Sigmoid colon (tissue), 7 donors: ENCODE measurements at places on chromosomes 5 and 9. TPM values are rescaled to one million over a fixed set of nuclear protein-coding genes. Genes with fewer than 3 reads are reported as not detected.

BTNL3 gene
- polyA plus RNA-seq, result 18.3 TPM

GRCh38 chr5:94968507-94969095, 316.3 kb downstream of the MCTP1 start:
- H3K4me3 ChIP-seq, result no peak overlapping the region
- no peak overlapping the region for H3K27ac ChIP-seq
- H3K27me3 ChIP-seq, result no peaks in the 10 kb centered on the region
- H3K4me1 ChIP-seq, result no peaks in the 10 kb centered on the region
- no peak for DNase-seq
- H3K36me3 ChIP-seq, result no peaks in the 10 kb centered on the region

DNA sequence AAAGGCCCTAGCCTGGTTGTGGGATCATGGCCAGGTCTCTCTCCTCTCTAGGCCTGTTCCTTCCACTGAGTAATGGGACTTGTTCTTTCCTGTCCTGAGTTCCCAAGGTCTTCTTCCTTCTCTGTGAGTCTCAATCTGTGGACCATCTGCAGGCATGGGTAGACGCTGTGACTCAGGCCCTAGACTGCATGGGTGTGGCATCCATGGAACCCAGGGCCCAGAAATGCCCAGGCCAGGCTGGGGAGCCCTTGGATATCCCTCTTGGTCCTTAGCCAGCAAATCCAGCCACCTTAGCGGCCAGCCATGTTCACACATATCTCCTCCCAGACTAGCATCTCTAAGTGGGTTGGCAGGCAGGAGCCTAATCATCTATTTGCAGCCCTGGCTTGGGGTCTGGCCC, 2.3 kb upstream of the ACSL6 start:
- H3K36me3 ChIP-seq, result no peaks in the 10 kb centered on the region
- H3K4me3 ChIP-seq, result no peak overlapping the region
- H3K27me3 ChIP-seq, result peaks cover 3% of the 10 kb centered on the region
- peaks cover 13% of the 10 kb centered on the region for H3K4me1 ChIP-seq
- no peak overlapping the region for H3K27ac ChIP-seq

DNA sequence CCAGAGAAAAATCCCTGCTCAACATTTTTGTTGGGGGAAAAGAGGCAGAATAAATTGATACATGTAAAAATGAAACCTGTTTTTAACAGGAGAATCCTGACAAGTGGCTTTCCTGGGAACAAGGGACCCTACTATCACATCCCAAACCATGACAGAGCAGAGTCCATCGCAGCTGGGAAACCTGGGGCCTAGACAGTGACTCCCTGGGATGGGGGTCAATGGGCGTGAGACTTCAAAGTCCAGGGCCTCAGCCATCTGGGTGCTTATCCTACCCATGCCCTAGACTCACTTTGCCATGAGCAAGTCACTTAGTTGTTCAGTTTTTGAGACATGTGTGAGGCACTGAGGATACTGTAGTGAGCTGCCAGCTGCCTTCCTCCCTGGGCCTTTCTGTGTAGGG, 5.7 kb downstream of the TCOF1 start:
- H3K36me3 ChIP-seq, result peaks cover 30% of the 10 kb centered on the region
- H3K27ac ChIP-seq, result no peak overlapping the region
- no peaks in the 10 kb centered on the region for H3K4me1 ChIP-seq
- H3K4me3 ChIP-seq, result no peak overlapping the region
- no peak for DNase-seq

DNA sequence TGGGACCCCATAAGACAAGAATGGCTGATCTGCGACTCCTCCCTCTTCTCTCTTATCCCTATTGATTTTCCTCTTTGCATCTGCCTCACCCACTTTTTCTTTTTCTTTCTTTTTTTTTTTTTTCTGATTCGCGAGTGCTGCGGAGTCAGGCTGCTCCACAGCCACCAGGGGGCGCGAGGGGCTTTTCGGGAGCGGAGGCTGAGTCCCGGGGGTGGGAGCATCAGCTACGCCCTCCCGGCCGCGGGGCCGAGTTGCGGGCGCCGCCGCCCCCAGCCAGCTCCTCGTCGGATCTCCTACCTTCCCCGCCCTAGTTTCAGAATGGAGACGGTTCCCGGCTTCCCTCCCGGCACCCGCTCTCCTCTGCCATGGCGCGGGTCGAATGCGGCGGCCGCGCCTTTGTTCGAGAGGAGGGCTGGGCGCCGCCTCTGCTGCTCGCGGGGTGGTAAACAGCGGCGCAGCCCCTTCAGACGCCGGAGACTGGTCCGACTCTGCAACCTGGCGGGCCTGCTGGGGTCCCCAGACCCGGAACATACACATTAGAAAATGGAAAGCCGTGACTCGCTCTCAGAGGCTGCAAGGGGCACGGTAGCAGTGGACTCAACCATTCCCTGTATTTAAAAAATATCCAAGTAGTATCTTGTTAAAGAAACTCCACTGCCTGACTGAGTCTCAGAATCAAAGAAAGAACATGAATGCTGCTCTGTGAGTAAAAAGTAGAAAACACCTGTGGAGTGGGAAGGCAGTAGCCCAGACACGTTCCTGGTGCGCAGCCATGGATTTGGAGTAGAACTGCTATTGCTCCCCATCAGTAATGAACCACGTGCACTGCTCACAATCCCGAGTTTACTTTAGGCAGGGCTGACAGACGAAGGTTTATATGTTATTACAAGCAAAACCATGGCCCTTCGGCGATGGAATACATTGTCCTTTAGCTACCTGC, 55.7 kb downstream of the DPYSL3 start:
- no peaks in the 10 kb centered on the region for H3K27me3 ChIP-seq
- H3K4me3 ChIP-seq, result peak overlapping the region; percentile 90
- H3K27ac ChIP-seq, result peak overlapping the region; percentile 98
- no peaks in the 10 kb centered on the region for H3K36me3 ChIP-seq
- peaks cover 49% of the 10 kb centered on the region for H3K4me1 ChIP-seq

HTR4 gene
- 4.2 TPM for polyA plus RNA-seq

- H3K4me3 ChIP-seq, result no peak overlapping the region
- no peaks in the 10 kb centered on the region for H3K4me1 ChIP-seq
- no peaks in the 10 kb centered on the region for H3K36me3 ChIP-seq
- H3K27ac ChIP-seq, result no peak overlapping the region
These were observed 274.4 kb downstream of the KCNN2 start for GRCh38 chr5:114636271-114636670.

- H3K4me3 ChIP-seq, result no peak overlapping the region
- H3K4me1 ChIP-seq, result no peaks in the 10 kb centered on the region
- no peak for DNase-seq
- no peaks in the 10 kb centered on the region for H3K36me3 ChIP-seq
- no peak overlapping the region for H3K27ac ChIP-seq
These were observed 180.1 kb upstream of the ELL2 start for GRCh38 chr5:96141749-96142148.

GRCh38 chr9:91291866-91292265, 69.9 kb downstream of the AUH start:
- H3K27me3 ChIP-seq, result no peaks in the 10 kb centered on the region
- H3K4me1 ChIP-seq, result no peaks in the 10 kb centered on the region
- no peak overlapping the region for H3K4me3 ChIP-seq

TRIM7 gene
- polyA plus RNA-seq, result 0.60 TPM

IFNE gene
- not detected for polyA plus RNA-seq

ZDHHC11 gene
- 4.9 TPM for polyA plus RNA-seq

- no peak overlapping the region for H3K27ac ChIP-seq
- no peak overlapping the region for H3K4me3 ChIP-seq
- DNase-seq, result no peak
- no peaks in the 10 kb centered on the region for H3K4me1 ChIP-seq
These were observed 24.1 kb downstream of the FABP6 start for GRCh38 chr5:160253441-160253840.

SPATA9 gene
- polyA plus RNA-seq, result not detected

DNA sequence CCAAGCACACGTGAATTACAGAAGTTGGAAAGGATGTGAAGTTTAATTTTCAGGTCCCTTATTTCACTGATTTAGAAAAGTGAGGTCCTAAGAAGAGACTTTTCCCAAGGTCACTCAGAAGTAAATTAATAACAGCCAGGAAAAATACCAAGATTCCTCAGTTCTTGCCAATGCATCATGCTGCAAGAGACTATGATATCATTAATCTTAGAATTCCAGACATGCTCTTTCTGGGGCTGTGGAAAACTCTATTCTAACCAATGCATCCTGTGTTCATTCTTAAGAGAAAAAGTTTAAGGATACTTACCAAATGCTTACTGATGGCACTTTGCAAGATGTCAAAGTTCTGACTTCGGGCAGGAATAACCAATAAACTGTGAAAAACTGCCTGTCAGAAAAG, 42.8 kb downstream of the TEX10 start:
- DNase-seq, result no peak
- no peaks in the 10 kb centered on the region for H3K4me1 ChIP-seq
- H3K36me3 ChIP-seq, result no peaks in the 10 kb centered on the region
- no peaks in the 10 kb centered on the region for H3K27me3 ChIP-seq
- H3K27ac ChIP-seq, result no peak overlapping the region

GRM6 gene
- not detected for polyA plus RNA-seq

GRCh38 chr9:106639873-106640568, 222.9 kb upstream of the ZNF462 start:
- no peak for DNase-seq
- H3K4me1 ChIP-seq, result peaks cover 3% of the 10 kb centered on the region
- H3K27me3 ChIP-seq, result no peaks in the 10 kb centered on the region
- no peak overlapping the region for H3K4me3 ChIP-seq
- no peak overlapping the region for H3K27ac ChIP-seq
- no peaks in the 10 kb centered on the region for H3K36me3 ChIP-seq

DNA sequence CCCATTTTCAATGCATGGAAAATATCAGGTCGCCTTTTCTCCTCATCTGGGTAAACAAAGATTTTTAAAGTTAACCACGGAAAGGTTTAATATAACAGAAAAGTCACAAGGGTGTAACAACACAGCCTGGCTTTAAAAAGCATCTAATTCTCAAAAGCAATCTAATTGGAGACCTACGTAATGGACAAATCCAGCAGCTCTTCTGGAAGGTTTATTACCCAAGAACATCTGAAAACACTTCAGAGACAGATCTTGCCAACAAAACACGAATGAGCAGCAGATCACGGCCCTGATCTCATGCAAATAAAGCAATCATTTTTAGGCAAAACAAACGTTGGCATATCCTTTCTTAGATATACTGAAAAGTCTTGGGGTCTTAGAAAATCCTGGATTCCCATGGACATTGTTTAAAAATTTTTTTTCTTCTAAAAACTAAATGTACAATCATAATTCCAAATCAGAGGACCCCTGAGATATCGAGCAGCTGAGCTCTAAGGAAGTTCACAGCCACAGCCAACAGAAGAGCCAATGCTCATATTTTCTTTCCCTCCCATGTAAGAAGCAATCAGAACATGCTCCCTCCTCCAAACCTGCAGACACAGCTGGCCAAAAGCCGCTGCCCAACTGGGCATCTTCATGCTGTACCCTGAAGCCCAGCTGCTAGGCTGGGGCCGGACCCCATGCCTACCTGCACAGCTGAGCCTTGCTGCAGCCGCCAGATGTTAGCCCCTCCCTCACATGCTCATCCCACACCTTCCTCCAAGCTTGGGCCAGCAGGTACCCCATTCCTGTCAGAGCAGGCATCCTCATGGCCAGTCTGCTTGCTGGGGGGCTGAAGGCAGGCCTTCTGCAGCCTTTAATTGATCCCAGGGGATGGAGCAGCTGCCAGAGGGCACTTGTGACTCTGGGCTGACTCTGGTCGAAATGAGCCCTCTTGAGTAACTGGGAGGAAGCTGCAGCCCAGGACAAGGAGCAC, 11.2 kb downstream of the ANKS6 start:
- H3K27ac ChIP-seq, result no peak overlapping the region
- no peak for DNase-seq

PITX1 gene
- 6.3 TPM for polyA plus RNA-seq

DNA sequence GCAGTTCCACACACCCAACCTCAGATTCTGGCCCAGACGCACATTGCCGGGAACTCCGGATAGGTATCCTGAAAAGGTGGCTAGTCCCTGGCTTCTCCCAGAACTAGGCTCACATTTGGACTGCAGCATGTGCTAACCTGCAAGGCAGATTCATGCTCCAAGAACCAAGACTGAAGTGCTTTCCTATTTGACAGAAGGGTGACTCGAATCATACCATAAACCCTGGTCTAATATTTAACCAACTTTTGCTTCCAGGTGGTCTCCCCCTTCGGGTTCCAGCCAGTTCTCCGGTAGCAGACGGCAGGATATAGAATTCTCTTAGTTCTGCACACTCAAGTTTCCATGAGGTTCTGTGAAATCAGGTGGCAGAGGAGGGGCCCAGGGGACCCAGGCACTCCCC, 7.6 kb downstream of the PTGES start:
- DNase-seq, result no peak
- no peak overlapping the region for H3K4me3 ChIP-seq
- H3K4me1 ChIP-seq, result no peaks in the 10 kb centered on the region
- no peaks in the 10 kb centered on the region for H3K36me3 ChIP-seq

TMEM161B gene
- 5.5 TPM for polyA plus RNA-seq

DNA sequence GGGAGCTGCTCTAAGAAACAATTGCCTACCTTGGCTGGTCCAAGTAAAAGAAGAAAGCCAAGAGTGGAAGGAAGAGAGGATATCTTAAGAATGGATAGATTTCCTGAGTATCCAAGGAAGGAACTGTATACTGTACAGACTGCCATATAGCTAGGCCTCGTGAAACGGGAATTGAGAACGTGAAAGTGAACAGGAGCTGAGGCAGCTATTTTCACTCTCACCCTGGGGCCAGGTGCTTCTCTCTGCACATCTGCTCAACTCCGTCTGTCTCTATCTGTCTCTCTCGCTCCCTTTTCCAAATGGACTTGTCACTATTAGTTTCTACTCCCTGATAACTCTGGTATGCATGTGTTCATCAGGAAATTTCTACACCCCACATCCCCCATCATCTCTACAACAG, 35.9 kb upstream of the TESK1 start:
- no peaks in the 10 kb centered on the region for H3K36me3 ChIP-seq
- H3K27ac ChIP-seq, result no peak overlapping the region
- no peaks in the 10 kb centered on the region for H3K27me3 ChIP-seq
- H3K4me1 ChIP-seq, result peaks cover 4% of the 10 kb centered on the region

ZFAND5 gene
- 78.1 TPM for polyA plus RNA-seq

DNA sequence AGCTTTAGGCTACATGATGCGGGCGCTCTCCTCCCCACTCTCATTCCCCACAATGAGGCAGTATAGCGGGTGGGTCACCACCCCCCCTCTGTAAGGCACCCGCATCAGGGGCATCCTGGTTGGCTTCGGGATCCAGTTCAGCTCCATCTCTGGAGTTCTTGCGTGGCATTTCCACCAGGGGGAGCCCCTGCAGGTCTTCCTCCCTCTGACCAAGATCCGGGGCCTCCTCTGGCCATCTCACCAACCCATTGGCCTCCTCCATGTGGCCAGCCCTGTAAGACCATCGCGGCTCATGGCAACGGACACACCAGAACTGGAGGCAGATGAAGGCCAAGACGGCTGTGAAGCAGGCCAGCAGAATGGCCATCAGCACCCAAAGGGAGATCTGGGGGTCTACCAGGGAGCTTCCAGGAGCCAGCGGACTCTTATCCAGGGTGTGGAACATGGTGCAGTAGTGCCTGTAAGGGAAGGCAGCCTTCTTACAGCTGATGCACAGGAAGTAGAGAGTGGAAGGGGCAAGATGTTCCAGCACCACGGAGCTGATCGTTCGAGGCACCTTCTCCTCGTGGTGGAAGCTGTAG, 77.0 kb downstream of the CYFIP2 start:
- H3K27ac ChIP-seq, result no peak overlapping the region
- no peaks in the 10 kb centered on the region for H3K36me3 ChIP-seq
- H3K4me1 ChIP-seq, result no peaks in the 10 kb centered on the region

CLIC3 gene
- not detected for polyA plus RNA-seq

GRCh38 chr5:168390491-168390890, 95.8 kb upstream of the RARS1 start:
- no peaks in the 10 kb centered on the region for H3K36me3 ChIP-seq
- no peaks in the 10 kb centered on the region for H3K27me3 ChIP-seq
- no peaks in the 10 kb centered on the region for H3K4me1 ChIP-seq
- no peak overlapping the region for H3K27ac ChIP-seq
- DNase-seq, result no peak

GRCh38 chr9:113492343-113493202, 29.0 kb downstream of the RGS3 start:
- peak; percentile 48 for DNase-seq
- H3K4me3 ChIP-seq, result no peak overlapping the region
- peaks cover 34% of the 10 kb centered on the region for H3K4me1 ChIP-seq
- no peaks in the 10 kb centered on the region for H3K27me3 ChIP-seq
- H3K27ac ChIP-seq, result peak overlapping the region; percentile 34

FKTN gene
- polyA plus RNA-seq, result 1.4 TPM
